ENCODE measurements at places on chromosomes 3 and 15. TPM values are rescaled to one million over a fixed set of nuclear protein-coding genes. Genes with fewer than 3 reads are reported as not detected.

CYP11A1 gene
- 1.5 TPM for total RNA-seq

- peak; percentile 82 for DNase-seq
These were observed 3.4 kb downstream of the PPM1M start for GRCh38 chr3:52248816-52249547.

- DNase-seq, result no peak
These were observed 303.4 kb upstream of the ICE2 start for GRCh38 chr15:60782316-60782715.

- no peak for DNase-seq
These were observed 139.1 kb upstream of the MRPS22 start for GRCh38 chr3:139204728-139205127.

GRCh38 chr15:35857567-35858226 is 311.7 kb upstream of the DPH6 start:
- no peak for DNase-seq

DNA sequence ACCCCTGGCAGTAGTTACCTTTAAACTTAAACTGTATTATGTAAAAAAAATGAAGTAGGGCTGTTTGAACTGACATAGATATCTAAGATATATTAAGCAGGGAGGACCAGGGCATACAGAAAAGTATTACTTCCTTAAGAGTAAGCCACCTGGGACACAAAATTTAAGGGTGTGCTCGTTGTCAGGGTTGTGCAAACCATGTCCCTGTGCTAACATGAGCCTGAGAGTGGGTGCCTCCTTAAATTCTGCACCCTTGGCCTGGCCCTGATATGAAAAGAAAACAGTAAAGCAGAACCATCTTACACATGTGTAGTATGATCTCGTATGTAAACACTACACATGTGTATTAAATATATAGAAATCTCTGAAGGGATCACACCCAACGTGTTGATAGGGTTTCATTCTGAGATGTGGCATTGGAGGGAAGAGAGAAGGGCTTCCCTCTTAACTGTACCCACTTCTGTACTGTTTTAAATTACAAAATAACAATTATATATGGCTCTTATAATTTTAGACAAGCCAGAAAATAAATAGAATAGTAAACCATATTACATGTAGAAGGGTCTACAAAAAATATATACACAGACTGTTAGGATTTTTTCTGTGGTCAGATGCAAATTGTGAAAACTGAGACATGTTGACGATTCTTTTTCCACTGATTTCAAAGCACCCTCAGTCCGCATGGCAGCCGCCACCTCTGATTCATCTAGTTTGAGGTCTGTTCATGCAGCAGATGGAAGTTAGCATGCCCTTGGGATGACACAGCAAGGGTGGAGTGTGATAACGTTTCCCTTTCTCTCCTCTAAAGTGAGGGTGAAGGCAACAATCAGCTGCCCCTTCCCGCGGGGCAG is 400.8 kb upstream of the PROK2 start:
- peak; percentile 63 for DNase-seq
